ENCODE measurements at places on chromosomes 11 and 22.

GRCh38 chr11:68695531-68695930, 11.2 kb downstream of the GAL start:
- no peak for DNase-seq

GRCh38 chr11:116148056-116148455, 624.7 kb downstream of the BUD13 start:
- no peak for DNase-seq

DNA sequence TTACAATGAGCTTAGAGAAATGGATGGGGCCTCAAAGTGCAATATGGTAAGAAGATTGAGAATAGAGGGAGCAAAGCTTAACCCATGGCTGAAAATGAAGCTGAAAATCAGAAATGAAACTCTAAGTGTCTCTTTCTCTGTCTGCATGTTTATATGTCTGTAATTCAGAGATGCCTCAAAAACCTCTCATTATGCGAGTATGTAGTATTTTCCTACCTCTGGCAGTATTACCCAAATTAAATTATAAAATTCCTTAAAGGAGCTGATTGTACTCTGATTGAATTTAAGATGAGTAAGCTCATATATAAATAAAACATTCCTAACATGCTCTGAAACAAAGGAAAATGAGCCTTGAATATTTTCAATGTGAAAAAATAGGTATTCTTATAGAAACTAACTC, 39.8 kb upstream of the PRSS23 start:
- no peak for DNase-seq

- no peak for DNase-seq
Measured at GRCh38 chr11:63711838-63712237, 30.5 kb downstream of the RTN3 start.

- no peak for DNase-seq
Measured at GRCh38 chr11:77250881-77251640, 50.4 kb downstream of the GDPD4 start.

DNA sequence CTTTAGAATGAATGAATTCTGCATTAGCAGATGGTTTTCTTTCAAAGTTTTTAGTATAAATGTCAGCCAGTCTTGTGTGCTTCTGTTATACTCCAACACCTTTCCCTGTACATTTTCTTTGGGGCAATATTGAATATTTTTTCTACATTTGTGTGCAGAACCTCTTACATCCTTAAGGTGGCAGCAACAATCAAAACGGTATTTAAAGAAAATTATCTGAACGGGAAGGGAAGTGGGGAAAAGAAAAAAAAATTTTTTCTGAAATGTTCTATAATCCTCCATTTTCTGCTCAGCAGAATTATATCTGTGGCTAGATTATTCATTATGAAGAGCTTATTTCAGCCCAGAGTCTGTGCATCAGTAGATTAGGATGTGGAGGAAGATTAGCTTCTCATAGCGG, 347.3 kb upstream of the RAG2 start:
- no peak for DNase-seq

GRCh38 chr22:39718921-39719475, 148.4 kb downstream of the CACNA1I start:
- DNase-seq = no peak

DNA sequence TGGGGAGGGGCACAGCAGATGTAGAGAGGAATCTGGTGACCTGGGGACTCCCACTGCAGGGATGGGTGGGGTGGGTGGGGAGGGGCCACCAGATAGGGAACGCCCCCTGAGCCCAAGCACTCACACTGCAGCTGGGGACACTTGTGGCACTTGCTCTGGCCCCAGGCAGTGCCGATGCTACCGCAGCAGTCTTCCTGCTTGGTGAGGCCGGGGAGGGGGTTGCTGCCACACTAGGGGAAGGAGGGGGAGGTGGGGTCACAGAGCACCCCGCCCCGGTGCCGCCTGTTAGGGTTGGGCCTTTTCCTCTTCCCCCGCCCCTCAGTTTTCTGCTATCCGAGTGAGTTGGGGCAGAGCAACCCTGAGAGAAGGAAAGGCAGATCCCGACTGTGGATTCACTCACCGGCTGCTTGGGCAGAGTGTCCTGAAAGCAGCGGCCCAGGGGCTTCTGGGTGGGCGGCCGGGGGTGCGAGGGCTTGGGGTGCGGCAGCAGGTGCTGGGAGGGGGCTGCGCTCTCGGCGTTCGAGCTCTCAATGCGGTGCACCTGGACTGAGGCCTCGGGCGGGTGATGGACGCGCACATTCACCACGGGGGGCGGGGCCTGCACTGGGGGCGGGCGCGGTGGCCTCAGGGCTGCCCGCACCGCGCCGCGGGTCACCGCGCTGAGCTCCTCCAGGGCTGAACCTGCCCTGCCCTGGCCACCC, 4.7 kb downstream of the LTBP3 start:
- no peak for DNase-seq

DNA sequence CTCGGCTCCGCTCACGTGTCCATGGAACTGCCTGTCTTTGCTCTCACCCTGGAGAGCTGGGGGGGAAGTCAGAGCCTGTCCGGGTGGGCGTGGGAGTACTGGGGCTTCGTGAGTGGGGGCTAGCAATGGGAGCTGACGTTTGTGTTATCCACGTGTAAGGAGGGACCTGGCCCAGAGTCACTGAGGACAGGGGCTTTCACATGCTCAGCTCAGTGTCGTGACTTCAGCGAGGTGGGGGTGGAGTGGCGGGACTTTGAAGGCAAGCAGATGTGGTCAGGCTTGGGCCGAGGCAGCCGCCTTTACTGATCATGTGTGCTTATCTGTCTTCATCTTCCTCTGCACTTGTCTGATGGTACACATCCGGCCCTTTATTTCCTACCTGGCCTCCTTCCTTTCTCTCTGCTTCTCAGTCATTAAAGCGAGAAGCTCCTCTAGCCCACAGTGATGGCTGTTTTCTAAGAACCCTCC, 113.1 kb upstream of the NNMT start:
- DNase-seq = no peak

GRCh38 chr22:17228725-17229126, 9.5 kb upstream of the ADA2 start:
- DNase-seq = no peak

Measured in right renal cortex interstitium (tissue), 3 donors.